NCI-H2029 treated with DMSO at 0.1 percent for 48 hours (cell line): ENCODE measurements at places on chromosomes 16 and 17.

GRCh38 chr16:78633551-78633950 is 534.1 kb downstream of the WWOX start:
- DNase-seq, result no peak

- DNase-seq, result no peak
Measured at GRCh38 chr17:63349478-63350000, 96.6 kb downstream of the CYB561 start.

DNA sequence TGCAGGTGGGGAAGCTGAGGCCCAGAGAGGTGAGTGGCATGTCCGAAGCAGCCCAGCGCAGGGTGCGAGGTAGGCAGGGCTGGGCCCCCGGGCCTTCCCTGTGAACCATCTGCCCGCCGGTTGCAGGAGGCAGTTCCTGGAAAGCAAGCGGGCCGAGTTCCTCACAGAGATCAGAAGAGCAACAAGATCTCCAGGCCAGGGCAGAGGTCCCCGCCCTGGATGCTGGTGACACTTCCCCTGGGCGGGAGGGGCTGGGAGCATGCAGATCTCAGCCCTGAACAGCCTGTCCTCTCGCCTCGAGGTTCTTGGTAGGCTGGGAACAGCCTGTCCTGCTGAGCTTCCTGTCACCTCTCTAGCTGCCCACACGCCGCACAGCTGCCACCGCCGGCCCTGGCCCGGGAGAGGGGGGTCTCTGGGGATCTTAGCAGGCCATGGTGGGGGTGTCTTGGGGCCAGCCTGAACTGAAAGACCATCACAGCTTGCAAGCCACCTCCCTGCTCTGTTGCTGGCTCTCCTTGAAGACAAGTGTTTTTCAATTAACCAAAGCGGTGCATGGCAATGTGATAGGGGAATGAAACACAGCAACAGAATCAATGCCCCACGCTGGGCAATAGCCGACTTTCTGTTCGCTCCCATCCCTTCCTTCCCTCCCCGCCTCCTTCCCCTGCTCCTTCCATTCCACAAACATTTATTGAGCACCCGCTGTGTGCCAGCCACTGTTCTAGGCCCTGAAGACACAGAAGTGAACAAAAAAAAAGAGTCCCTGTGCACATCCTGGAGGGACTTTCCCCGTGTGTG is 31.7 kb downstream of the SOCS1 start:
- DNase-seq, result no peak

DNA sequence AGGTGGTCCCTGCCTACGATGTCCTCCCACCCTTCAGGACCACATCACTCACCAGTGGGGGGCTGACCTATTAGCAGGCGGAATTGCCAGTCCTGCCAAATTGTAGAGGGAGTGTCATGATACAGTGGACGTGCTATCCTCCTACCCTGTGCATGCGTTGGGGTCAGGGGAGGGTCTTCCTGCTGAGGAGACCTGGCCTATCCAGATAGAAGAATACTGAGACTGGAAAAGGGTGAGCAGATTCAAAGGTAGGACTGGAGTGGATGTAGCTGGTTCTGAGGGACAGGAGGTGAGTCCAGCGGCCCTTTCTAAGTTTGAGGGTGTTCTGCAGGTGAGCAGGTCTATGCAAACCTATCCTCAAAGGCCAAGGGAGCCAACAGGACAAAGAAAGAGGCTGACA is 8.0 kb downstream of the PRSS41 start:
- DNase-seq, result no peak

DNA sequence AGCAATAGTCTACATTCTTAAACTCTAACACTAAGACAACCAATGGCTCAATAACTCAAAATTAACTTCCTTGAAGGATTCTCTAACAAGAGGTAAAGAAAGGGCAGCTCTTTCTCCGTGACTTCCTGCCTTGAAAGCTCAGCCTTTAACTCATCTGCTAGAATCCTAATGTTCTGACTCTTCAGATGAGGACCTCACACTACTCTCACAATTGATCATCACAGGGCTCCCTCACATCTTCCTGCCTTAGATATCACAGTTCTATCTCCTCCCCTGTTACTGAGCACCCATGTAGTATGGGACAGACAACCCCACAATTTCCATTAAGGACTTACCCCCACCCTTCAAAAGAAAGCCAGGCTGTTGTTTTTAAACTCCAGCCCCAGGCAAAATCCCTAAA is 33.5 kb downstream of the SMURF2 start:
- DNase-seq, result no peak

DNA sequence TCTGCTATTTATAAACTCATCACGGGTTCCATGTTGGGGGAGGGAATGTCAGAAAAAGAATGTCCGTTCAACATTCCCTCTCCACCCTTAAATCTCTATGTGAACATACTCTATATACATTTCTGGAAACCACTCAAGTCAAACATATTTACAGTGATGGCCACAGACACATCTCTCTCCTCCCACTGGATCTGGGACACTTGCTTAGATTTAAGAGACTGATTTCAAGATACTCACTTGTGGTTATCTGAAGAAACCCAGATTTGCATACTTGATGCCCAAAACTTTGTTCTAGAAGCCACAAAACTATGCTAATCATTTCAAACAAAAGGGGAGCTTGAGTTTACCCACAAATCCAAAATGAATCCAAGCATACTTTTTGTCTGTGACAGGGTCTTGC is 182.9 kb upstream of the SOX9 start:
- no peak for DNase-seq

DNA sequence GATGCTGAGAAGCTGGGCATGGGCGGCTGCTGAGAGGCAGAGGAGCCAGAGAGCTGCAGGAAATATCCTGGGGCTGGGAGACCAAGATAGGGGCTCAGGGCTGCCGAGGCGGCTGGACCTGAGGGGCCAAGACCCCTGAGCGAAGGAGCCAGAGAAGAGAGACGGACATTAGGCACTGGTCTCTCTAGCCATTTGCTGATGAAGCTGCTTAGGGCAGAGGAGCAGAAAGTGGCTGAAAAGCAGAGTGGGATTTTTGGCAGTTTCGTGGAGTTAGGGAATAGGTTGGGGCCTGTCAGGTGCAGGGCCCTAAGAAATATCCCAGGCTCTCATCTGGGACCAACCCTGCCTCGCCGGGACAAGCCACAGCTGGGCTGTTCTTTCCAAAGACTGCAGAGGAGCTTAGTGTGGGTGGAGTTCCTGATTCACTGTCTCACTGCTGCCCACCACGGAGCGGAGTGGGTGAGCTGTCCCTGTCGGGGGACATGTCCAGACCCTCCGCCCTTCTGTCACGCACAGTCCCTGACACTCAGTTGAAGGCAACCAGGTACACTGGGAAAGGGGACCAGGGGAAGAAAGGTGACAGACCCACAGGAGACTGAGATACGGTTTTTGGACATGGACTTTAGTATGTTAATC is 11.3 kb upstream of the DNASE1 start:
- DNase-seq, result no peak

- no peak for DNase-seq
Measured at GRCh38 chr17:82678265-82678891, 20.1 kb downstream of the RAB40B start.

GRCh38 chr17:42698736-42699414 is 16.5 kb downstream of the CNTNAP1 start:
- no peak for DNase-seq

- no peak for DNase-seq
Measured at GRCh38 chr17:81509207-81509971, 3.2 kb downstream of the ACTG1 start.

DNA sequence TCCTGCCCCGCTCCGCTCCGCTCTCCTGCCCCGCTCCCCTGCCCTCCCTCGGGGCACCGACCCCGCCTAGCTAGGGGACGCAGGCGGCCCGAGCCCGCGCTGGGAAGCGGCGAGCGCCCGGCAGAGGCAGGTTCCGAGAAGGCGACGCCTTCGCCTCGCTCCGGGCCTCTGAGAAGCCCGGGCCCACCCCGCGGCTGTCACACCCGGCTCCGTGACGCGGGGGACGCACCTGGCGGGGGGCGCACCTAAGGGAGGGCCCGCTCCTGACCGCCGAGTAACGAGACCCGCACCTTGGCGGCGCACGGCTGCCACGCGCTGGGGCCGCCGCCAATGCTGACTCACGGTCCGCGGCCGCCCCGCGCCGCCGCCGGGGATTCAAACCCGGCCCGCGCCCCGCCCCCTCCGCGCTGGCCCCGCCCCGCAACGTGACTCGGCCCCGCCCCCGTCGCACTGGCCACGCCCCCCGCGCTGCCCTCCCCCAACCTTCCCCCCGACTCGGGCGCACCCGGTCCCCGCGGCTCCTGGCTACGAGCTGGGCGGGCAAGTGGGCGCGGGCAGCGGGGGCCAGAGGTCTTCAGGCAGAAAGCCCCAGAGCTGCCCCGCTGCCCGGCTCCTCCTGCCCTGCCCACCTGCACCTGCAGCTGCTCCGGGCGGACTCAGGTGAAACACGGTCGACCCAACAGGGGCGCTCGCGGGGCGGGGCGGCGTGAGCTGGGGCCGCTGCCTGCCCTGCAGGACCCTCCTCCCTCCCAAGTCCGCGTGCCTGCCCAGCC is 27.8 kb downstream of the GNPTG start:
- DNase-seq, result no peak

GRCh38 chr17:30161601-30162000 is 45.0 kb downstream of the NSRP1 start:
- no peak for DNase-seq

- no peak for DNase-seq
Measured at GRCh38 chr17:15264542-15264941, 584 bp downstream of the PMP22 start.
